Keratinocyte (primary cell): ENCODE measurements at places on chromosomes 5 and 9.

GRCh38 chr9:115277301-115277700 lies 159.3 kb upstream of the TNC start:
- no peak for DNase-seq

DNA sequence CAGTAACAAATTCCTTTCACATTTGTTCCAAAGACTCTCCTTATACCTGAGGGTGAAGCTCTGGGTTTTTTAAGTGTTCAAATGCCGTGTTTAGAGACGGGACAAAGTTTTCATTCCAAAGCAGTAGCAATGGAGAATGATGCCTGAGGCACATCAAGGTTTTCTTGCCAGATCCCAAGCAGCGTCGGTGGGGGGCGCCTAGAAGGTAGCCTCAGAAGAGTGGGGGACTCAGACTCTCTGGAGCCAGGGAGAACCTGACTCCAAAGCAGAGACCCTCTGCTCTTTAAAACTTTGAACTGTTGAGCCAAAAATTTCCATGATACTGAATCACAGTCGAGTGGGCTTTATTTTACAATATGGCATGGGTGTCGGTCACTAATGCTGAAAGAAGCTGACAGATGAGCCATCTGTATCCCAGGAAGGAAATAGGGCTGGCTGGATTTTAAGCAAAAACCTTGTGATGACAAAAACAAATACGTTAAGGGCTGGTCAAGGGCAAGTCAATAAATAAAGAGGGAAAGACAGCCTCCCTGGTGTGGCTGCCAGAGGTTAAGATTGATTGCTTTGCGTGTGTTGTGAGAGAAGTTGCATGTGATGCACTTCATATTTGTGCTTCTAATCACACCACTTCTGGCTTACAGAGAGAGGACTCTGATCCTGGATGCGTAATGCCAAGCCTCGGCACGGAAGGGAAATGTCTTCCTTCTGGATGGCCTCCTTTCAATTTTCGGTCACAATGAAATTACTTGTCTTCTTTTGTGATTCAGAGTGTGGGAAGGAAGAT lies 161.1 kb upstream of the EFNA5 start:
- DNase-seq: no peak

- DNase-seq: no peak
Measured at GRCh38 chr5:78269088-78269703, 25.3 kb downstream of the AP3B1 start.

- DNase-seq: no peak
Measured at GRCh38 chr5:143056792-143057579, 286.8 kb downstream of the ARHGAP26 start.

GRCh38 chr5:28548856-28549255 lies 1510.5 kb upstream of the CDH9 start:
- no peak for DNase-seq

GRCh38 chr9:132663117-132663516 lies 6.7 kb downstream of the DDX31 start:
- DNase-seq: no peak

- DNase-seq: no peak
Measured at GRCh38 chr5:176337913-176338312, 23.7 kb downstream of the KIAA1191 start.

DNA sequence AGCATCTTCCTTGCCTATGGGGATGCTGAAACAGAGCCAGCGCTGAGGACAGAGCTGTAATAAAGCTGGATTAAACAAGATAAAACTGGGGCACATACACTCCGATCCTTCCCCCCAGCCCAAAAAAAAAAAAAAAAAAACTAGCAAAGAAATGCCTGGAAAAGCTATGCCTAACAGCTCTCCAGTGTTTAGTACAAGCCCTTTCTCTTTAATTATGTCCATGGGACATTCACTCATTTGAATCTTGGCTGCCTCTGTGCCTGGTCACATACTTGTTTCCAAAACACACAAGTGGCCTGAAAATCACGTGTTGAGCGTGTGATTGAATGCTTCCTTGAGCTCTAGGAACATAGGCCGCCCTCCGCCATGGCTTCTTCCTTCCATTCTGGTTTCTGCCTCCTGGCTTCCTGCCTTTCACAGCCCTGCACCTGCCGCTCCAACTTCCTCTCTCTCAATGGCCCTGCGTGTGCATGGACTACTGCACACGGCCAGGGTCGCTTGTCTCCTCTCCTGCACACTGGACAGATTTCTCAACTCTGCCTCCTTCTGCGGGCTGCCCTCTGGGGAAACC lies 111.0 kb upstream of the RETREG1 start:
- DNase-seq: no peak

- DNase-seq: no peak
Measured at GRCh38 chr9:10112070-10112469, 500.7 kb downstream of the PTPRD start.

GRCh38 chr9:79577969-79578723 lies 6.4 kb downstream of the TLE4 start:
- DNase-seq: no peak

- DNase-seq: no peak
Measured at GRCh38 chr5:159820692-159821091, 95.6 kb upstream of the ADRA1B start.

- DNase-seq: no peak
Measured at GRCh38 chr5:16603701-16604100, 13.1 kb downstream of the RETREG1 start.

- no peak for DNase-seq
Measured at GRCh38 chr9:95876138-95876444, 600 bp downstream of the ERCC6L2 start.

GRCh38 chr5:145791866-145792265 lies 43.3 kb downstream of the PRELID2 start:
- DNase-seq: no peak

DNA sequence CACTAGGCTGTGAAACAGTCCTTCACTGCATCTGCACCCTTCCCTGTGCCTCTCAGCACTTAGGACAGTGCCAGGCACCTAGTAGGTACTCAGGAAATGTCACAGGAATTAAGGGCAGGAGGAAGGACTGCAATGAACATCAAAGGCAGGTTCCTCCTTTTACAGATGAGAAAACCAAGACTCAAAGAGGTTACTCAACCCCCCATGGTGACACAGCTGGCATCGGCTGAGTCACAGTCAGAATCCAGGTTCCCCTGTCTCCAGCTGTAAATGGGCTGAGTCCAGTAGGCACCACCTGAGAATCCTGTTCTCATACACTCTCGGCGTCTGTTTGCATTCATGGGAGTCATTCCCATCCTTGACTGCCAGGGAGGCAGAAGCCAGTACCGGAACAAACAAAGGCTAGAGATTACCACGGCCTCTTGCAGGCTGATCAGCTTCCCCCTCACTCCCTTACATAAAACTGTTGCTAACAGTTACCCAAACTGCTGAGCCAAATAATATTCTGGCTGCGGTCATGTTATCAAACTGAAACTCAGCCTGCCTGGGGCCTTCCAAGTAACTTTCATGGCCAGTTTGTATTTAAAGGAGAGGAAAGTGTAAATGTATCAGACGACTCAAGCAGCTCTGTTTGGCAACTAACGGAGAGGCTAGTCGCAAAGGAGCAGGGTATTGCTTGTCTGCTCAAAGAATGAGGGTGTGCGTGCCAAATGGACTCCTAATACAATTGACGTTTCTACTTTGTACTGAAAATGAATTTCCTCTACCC lies 201.7 kb downstream of the PAPPA start:
- DNase-seq: no peak

DNA sequence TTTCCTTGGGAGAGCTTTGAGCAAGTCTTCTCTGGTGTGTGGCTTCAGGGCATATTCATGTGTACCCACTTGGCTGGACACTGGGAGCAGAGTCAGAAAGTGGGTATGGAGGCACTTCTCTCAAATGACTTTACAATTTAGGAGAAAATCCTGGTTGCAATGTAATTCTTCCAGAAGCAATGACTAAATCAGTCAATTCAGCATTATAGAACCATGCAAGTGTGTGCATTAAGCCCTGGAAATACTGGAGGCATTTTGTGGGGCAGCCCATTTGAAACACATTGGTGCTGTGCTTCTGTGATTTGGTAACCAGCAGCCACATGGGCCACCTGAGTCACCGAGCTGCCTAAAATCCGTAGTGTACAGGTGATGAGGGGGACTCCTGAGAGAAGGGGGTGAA lies 94.6 kb upstream of the TAS2R1 start:
- no peak for DNase-seq

GRCh38 chr9:126116351-126117157 lies 210.1 kb upstream of the MVB12B start:
- DNase-seq: no peak

- no peak for DNase-seq
Measured at GRCh38 chr5:79050498-79050897, 19.0 kb downstream of the DMGDH start.
